ENCODE measurements at places on chromosomes 7 and 10.

GRCh38 chr10:26499426-26499825, 61.3 kb downstream of the APBB1IP start:
- no peak for DNase-seq

GRCh38 chr10:33653584-33654367, 319.3 kb upstream of the NRP1 start:
- DNase-seq: no peak

DNA sequence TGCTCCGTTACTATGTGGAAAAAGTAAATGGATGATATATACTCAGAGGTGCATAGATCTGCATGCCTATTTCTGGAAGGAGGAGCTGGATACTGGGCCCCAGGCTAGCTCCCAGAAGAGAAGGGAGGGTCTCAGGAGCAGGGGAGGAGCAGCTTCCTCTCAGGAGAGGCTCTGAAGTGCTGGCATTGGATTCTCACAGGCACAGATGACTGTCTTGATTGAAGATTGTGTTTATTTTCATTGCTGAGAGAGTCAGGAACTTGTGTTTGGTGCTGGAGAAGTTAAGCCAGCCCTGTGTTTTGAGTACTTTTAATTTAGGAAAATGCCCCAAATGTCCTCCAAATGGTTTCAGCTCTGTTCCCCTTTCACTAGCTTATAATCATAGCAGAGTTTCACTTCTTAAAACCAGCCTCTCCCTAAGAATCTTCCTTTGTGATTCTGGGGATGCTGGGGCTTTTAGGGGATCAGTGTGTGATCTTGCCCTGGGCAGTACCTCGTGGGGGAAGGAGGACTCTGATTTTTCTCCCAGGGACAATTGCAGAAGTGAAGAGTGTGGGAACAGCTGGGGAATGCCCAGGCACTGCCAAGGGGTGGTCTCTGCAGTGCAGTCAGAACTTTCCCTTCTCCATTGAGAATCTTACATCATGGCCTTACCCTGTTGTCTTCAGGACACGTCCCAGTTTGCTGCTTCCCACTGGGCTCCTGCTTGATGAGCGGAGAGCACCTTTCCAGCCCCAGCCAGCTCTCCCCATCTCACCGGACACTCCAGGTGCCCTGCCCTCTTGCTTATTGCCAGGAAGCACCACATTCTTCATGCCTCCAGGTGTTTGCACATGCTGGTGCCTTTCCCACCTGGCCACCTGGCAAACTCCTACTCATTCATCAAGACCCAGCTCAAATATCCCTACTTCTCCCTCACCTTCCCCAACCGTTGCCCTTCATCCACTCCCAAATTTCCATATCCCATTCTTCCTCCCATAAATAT, 102.8 kb downstream of the ARHGAP22 start:
- no peak for DNase-seq

GRCh38 chr7:91324663-91325062, 60.4 kb downstream of the FZD1 start:
- no peak for DNase-seq

DNA sequence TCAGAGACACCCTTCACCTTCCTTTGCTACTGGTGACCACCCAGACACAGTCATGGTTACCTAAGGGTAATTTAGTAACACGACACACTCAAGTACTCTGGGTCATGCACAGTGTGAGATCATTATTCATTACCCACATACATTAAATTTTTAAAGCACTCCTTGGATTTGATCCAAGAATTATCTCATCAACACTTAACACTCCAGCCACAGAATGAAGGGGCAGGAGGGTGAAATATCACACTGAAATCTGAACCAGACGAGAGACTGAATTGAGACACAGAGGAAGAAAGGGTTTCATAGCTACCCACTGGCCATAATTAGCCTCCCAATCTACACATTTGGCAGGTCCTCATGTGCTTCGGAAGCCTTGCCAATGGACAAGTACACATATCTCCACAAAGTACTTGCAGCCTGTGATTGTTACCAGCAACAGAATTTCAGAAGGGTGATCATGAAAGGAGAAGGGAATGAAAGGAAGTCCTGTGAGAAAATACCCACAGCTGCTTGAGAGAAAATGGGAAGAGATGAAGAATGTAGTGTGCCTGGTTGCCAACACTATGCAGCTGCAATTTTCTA, 189.3 kb downstream of the POLR1F start:
- no peak for DNase-seq

- DNase-seq: no peak
Measured at GRCh38 chr7:111734954-111735660, 172.8 kb upstream of the IMMP2L start.

DNA sequence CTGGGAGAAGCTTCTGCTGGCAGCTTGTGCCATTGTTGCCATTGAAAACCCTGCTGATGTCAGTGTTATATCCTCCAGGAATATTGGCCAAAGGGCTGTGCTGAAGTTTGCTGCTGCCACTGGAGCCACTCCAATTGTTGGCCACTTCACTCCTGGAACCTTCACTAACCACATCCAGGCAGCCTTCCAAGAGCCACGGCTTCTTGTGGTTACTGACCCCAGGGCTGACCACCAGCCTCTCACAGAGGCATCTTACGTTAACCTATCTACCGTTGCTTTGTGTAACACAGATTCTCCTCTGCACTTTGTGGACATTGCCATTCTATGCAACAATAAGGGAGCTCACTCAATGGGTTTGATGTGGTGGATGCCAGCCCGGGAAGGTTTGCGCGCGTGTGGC, 220.7 kb downstream of the ADK start:
- no peak for DNase-seq

DNA sequence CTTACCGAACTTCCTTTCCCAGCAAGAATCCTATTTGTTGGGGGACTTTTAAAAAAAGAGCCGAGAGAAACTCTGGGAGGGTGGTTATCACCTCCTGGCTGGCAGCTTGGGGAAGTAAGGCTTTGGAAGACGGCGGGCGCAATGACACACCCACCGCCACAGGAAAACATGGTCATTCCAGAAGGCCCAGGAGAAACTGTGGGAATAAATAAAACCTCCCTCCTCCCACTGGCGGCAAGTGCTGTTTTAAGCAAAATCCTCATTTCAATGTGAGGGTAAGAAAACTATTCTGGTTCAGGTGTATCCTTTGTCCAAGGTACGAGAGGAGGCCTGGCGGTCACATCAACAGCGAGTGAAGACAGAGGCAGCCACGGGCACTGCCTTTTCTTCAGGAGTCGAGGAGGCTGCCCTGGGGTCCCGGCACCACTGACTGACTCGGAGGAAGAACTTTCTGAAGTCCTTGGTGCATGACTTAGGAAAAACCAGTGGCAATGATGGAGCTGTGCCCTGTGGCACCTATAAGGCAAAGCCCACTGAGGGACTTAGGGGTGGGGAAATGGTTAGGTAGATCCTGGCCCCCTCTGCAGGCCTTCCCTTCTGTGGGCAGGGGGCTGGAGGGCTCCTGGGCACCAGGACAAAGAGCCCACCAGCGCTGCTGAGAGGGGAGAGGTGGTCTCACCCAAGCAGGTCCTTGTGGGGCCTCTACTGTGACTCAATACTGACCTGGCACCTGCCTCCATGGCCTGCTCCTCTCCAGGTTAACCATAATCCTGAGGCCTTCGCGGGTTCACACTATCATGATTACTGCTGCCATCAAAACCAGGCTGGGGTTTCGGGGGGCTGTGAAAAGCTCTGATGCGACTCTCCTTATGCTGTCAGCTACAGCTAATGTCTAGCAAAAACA, 21.4 kb downstream of the DNAJB12 start:
- no peak for DNase-seq

- no peak for DNase-seq
Measured at GRCh38 chr10:49350846-49351532, 44.9 kb downstream of the DRGX start.

- no peak for DNase-seq
Measured at GRCh38 chr7:50607524-50608125, 42.4 kb upstream of the DDC start.

GRCh38 chr7:15397922-15398760, 163.7 kb downstream of the AGMO start:
- DNase-seq: no peak

GRCh38 chr7:92834507-92835260, 1.7 kb downstream of the CDK6 start:
- DNase-seq: peak; percentile 37

DNA sequence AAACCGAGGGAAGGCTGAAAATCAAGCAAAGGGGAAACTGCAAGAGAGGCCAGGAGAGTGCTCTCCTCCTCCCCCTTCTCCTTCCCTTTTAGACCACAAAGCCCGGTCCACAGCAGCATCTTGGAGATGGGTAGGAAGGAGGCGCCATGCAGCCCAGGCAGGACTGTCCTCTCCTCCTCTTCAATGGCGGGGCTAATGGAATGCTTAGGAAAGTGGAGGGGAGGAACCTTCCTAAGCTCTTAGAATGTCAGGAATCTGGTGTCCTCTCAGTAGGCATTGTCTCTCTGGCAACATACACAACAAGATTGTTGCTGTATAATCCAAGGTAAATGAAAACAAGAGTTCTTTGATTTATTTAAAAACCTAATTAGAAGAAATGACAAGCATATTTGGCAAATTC, 185.1 kb downstream of the DGKI start:
- no peak for DNase-seq

DNA sequence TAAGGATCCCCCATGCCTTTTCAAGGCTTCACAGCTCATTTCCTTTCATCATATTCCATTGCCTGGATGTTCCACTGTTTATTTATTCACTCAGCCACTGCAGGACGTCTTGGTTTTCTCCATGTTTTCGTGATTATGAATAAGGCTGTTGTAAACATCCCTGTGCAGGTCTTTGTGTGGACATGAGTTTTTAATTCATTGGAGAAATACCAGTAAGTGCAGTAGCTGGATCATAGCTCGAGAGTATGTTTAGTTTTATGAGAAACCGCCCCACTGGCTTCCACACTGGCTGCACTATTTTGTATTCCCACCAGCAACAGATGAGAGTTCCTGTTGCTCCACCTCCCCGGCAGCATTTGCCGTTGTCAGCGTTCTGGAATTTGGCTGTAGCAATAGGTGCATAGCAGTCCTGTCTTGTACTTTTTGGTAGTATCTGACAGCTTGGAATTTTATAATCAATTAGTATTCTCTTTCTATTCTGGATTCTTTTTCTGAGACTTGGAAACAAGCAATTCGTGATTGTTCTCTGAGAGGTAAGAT, 269.9 kb upstream of the PITRM1 start:
- no peak for DNase-seq

- peak; percentile 60 for DNase-seq
Measured at GRCh38 chr10:59622320-59623132, 87.1 kb downstream of the SLC16A9 start.

DNA sequence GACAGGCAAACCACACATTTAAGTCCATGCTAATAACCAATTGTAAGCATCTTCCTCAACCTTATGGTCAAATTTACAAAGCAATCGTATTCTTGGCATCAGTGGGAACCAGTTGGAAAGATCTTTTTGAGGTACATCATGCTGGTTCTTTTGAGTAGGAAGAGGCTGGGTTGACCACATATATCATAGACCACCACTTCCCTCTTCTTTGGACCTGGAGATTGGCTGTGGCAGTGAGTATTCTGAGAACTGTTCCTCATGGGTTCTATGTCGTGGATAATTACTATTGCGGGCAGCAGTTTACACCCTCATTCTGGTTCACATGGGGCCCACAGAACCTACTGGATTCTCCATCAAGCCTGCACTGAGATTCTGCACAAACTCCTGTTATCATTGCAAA, 35.5 kb upstream of the C1GALT1 start:
- DNase-seq: no peak

DNA sequence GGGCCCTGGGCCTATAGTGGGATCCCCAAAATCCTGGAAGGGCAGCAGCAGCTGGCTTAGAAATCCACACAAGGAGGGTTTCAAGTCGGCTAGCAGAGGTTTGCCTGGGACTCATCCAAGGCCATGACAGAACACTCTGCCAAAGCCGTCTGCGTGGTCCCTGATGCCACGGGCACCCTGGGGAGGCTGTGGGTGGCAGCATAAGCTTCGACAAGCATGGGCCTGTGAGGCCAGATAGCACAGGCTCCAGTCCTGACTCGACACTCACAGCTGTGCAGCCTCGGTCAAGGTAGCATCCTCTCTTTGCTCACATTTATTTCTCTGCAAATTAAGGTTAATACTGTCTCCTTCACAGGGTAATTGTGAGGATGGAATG, 138.3 kb downstream of the JCAD start:
- no peak for DNase-seq

GRCh38 chr7:43664681-43665080, 64.6 kb downstream of the COA1 start:
- DNase-seq: no peak

DNA sequence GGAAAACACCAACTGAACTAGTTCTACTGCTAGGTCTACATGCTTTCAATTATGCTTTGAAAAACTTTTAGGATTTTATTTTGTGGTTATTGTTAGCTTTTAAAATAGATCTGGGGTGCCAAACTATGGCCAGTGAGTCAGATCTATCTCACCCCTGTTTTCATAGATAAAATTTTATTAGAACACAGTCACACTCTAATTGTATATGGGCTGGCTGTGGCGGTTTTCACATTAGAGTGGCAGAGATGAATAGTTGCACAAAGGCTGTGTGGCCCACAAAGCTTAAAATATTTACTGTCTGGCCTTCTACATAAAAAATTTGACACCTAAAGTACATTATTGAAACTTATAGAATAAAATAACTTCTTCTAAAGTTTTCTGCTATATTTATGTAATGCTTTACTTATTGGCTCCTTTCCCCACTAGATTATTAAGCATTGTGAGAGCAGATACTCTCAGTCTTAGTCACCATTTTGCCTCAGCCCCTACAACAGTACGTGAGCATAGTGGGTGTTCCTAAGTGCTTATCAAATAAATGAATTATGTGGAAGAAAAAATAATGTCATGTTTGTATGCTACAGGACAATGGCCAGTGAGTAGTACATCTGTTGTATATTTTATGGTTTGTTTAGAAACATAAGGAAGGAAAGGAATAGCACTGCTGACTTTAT, 5.4 kb upstream of the SUV39H2 start:
- DNase-seq: no peak

GRCh38 chr7:112215787-112216186, 9.3 kb downstream of the ZNF277 start:
- DNase-seq: no peak

DNA sequence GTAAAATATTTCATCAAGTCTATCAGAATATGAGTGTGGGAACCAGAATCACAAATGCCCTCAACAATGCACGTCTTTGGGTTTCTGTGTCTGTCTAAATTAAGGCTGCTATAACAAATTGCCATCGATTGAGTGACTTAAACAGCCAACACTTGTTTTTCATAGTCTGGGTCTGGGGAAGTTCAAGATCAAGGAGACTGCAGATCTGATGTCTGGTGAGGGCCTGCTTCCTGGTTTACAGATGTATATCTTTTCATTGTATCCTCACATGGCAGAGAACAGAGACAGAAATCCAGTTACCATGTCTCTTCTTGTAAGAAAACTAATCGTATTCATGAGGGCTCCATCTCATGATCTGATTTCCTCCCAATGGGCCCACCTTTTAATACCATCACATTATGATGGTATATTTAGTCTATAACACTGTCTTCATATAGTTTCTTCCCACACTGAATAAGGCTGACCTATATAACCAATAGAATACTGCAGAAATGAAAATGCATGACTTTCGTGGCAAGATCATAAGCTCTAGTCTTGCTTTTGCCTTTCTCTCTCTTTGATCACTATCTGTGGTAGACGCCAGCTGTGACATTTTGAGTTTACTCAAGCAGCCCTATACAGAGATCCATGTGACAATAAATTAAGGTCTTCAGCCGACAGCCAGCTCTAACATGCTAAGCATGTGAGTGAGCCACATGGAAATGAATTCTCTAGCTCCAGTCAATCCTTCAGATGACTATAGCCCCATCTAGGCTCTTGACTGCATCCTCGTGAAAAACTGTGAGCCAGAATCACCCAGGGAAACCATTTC, 51.9 kb downstream of the THSD7A start:
- DNase-seq: no peak

GRCh38 chr10:91284486-91285090, 64.1 kb downstream of the PCGF5 start:
- DNase-seq: no peak

All from right renal pelvis (tissue), 4 donors.